ENCODE measurements at places on chromosomes 13 and 19.

GRCh38 chr13:111363121-111363520, 42.7 kb downstream of the TEX29 start:
- no peak for DNase-seq

DNA sequence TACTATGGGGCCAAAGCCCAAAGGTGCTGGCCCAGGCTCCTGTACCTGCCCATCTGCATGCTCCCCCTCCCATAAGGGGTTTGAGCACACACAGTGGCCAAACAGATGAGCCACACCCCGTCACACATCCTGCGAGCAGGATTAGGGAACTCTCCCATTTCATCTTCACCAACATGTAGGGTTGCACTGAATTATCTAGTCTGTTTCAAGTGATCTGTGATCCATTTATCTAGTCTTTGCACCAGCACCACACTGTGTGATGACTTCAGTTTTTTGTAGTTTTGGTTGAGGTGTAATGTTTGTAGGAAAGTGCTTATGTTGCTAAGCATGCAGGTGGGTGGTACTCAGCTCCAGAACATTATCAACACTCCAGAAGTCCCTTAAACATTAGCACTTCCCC, 249.3 kb downstream of the MYO16 start:
- DNase-seq: no peak

DNA sequence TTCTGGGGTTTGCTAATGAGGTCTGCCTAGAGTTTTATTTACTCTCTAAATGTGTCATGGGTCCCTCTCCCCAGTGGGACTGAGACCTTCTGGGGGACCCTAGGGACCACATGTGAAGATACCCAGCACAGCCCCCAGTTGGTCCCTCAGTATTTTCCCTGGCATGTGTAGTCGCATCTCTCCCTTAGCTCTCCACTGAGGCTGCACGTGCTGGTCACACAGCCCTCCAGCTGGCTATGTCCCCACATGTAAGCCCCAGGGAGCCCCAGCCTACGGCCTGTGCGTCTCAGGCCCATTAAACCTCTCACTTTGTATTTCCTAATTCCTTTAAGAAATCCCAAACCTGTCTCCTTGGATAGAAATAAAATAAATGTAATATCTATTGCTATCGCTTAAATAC, 189.6 kb upstream of the TSHZ3 start:
- DNase-seq: no peak

GRCh38 chr19:47711652-47712242, 1.5 kb upstream of the EHD2 start:
- DNase-seq: no peak

DNA sequence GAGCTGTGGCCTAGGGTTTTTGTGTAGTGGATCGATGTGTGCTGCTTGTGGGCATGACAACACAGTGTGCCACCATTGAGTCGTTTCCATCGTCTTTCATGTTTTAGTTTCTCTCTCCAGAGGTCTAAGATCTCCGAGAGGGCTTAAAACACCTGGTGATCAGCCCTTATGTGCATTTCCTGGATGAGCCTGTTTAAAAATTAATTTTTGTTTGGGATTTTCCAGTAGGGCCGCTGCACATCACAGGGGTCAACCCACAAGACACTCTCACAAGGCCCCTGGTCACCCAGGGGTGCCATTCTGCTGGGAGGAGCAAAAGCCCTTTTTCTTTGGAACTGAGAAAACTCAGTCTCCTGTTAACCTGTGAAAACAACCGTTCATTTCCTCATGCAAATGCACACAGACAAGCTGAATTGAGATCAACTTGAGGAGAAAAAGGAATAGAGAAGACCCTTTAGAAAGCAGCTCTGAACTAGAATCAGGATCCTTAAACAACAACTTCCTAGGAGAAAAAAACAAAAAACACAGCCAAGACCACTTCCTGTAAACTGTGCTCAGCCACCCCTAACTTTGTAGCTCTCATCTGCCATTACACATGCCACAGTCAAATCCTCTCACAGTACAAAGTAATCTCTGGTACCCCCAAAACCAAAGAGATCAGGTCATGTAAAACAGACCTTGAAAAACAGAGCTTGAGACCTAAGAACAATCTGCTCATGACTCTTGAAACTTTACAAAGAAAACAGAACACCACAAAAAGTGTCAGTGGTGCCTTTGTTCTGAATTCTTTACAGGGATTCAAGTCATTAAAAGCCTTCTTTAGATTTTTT, 8.3 kb upstream of the MTRF1 start:
- DNase-seq: no peak

DNA sequence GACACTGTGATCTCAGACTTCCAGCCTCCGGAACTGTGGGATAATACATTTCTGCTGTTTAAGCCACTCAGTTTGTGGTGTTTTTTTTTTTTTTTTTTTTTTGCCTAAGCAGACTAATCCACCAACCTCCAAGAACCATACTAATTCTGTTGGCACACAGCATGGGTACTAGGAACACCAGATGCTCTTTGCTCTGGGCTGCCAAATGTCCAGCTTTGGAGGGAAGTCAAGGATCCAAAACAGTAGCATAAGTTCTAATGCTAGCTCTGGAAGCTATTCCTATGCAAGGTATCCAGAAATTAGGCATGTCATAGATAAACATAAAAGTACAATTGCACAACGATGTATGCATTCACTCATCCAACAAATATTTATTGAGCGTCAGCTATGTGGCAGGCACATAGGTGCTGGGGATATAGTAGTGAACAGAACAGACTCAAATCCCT, 64.5 kb upstream of the WDFY2 start:
- DNase-seq: no peak

DNA sequence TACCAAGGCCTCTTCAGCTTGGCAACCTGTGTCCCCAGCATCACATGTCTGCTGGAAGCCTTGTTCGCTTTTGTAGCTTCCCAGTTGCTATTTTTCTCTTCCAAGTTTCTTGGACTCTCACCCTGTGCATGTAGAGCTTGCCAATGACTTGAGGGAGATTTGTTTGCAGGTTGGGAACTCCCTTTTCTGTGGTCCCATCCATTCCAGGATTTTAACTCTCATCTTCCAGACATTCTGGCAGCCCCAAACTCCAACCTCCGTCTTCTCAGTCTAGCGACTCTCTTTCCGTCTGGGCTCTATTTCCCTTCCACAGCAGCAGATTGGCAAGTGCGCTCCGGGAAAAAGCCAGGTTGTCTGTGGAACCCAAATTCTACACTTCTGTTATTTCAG, 9.0 kb downstream of the PLAUR start:
- no peak for DNase-seq

DNA sequence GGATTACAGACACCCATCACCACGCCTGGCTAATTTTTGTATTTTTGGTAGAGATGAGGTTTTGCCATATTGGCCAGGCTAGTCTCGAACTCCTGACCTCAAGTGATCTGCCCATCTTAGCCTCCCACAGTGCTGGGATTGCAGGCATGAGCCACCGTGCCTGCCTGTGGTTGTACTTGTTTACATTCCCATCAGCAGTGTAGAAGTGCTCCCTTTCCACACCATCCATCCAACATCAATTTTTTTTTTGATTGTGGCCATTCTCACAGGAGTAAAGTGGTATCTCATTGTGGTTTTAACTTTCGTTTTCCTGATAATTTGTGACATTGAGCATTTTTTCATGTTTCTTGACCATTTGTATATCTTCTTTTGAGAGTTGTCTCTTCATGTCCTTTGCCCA, 1019.4 kb upstream of the SLC10A2 start:
- no peak for DNase-seq

- DNase-seq: no peak
These were observed 7.6 kb upstream of the CABP5 start for GRCh38 chr19:48051335-48052033.

DNA sequence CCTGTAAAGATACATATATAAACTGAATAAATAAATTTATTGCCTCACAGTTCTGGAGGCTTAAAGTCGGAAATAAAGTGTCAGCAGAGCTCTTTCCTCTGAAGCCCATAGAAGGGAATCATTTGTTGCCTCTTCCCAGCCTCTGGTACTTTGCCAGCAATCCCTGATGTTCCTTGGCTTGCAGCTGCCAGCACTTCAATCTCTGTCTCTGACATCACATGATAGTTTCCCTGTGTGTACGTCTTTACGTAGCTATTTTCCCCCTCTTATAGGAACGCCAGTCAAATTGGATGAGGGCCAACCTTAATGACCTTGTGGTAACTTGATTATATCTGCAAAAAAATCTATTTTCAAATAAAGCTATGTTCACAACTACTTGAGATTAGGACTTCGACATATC, 250.9 kb downstream of the LIG4 start:
- DNase-seq: peak; percentile 100

DNA sequence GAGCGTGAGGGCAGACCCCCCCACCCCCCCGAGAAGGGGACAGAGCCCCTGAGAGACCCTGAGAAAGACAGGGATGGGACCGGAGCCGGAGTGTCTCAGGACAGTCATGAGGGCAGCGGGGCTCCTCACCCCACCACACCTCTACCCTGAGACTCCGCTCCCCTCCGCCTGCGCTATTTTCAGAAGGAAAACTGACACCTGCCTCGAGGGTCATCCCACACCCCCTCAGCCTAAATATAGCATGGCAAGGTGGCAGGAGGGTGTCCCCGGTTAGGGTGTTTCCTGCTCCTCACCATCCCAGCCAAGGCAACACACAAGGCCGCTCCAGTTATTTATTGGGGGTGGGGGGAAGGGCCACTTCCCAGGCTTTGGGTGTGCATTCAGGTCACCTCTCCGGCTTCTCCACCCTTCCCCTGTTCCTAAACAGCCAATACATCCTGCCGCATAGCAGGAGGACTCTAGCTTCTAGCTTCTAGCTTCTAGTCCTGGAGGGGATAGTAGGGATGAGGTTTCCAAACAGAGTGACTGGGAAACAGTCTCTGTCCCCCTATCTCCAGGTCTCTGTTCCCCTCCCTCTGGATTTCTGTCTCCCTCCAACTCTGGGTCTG, 1.4 kb upstream of the NTF4 start:
- no peak for DNase-seq

DNA sequence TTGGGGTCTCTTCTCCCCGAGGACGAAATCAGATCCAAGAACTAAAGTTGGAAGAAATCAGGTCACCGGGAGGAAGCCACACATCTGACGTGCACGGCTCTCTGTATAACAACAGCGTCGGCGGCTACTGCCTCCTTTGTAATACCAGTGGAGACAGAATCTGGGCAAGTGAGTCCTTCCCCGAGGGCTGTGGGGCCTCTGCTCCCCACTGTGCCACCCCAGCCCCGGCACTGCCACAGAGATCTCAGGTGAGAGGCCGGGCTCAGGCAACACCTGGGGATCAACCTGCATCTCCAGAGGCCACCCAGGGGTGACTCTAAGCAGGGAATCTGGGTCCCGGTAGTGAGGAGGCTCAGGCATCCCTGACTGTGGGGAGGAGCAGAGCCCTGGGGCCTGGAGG, 33.7 kb upstream of the C13orf46 start:
- DNase-seq: no peak

- DNase-seq: no peak
These were observed 696 bp upstream of the ERFL start for GRCh38 chr19:41928754-41929535.

DNA sequence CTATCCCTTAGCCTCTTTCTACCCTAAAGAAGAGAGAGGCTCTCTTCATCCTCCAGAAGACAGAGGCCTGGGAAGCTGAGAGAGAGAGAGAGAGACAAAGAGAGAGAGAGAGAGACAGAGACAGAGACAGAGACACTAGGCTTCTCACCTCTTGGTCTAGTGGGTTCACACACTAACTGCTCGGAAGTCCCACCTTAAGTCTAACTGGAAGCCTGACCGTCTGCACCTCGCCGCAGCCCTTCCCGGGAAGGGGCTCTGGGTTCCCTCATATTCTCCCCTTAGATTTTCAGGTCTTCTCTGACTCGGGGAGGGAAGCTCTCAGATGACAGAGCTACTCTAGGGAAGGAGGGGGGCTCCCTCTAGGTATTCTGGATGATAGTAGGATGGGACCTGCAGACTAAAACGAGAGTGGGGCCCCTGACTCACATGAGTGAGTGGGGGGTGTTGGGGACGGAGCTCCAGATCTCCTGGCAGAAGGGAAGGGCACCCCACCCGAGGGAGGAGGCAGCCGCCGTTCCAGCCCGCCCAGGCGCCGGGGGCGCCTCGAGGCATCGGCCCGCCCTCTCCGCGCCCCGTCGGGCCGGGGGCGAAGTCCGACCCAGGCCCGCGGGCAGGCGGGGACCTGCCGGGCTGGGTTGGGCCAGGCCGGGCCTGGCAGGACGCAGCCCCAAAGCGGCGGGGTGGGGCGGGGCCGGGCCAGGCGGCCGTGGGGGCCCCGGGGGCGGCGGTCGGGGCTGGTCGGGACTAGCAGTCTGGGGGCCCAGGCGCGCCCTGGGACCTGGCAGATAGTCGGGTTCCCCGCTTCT, 2.0 kb upstream of the JUNB start:
- DNase-seq: no peak

DNA sequence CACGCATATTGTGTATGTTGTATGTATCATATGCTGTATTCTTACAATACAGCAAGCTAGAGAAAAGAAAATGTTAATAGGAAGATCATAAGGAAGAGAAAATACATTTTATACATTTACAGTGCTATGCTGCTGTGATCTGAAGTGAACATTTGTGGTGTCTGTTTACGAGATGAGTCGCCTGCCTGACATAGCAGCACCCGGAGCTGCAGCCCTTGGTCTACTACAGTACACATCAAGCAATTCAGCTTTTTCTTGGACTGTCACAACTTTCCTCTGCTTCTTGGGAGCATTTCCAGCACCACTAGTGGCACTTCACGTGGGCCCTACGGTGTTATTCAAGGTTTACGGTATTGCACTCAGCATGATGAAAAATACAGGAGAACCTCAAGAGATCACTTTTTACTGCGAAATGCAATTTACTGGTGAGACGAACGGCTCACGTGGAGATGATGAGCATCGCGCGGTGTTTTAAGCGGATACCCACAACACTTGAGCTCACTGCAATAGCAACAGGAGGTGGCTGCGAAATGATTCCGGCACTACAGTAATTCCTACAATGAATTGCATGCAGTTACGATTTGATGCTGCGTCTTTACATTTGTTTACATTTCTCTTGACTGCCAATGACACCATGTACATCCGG, 308.4 kb downstream of the FGF9 start:
- DNase-seq: no peak

GRCh38 chr13:51479199-51479523, 26.3 kb upstream of the INTS6 start:
- DNase-seq: no peak

DNA sequence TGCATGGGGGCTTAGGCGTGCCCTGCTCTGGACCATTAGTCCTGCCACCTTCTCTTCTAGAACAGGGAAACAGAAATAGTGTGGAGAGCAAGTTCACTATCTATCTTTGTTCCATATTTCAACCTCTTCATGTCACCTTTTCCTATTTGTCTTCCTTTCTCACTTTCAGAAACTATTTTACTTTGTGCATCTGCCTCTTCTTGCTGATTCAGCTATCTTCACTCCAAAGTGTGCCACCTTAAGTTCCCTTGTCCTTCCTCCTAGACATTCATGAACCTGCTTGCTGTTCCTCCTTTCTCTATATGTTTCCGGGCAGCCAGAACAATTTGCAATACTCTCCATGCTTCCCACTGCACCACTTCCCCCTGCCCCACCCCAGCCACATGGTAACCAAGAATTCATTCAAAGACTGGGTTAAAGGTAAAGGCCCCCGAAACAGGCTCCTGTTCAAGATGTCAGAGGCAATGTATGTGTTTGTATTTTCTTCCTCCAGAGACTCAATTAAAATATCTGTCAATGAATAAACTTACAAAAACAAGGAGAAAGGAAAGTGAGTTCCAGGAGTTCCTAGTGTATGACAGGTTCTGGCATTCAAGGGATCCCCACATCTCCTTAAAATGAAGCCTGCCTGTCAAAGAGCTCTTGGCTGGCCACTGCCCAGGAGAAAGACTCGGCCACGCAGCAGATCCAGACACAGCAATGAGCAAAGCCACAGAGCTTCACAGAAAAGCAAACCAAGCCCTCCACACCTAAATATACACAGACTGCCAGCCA, 268.1 kb downstream of the DNAJC15 start:
- DNase-seq: no peak

All from NCI-H1105 treated with DMSO at 0.1 percent for 48 hours (cell line).